ENCODE measurements at places on chromosomes 13 and 19.

DNA sequence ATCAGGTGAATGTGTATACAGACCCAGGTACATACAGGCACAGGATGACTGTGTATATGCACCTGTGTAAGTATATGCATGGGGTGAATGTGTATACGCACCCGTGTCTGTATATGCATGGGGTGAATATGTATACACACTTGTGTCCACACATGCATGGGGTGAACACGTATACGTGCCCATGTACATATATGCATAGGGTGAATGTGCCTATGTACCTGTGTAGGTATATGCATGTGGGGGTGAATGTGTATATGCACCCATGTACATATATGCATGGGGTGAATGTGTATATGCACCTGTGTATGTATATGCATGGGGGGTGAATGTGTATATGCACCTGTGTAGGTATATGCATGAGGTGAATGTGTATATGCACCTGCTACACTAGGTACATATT is 6.9 kb upstream of the ANGPTL8 start:
- DNase-seq: no peak

- DNase-seq: no peak
Observed at GRCh38 chr19:46107371-46107770, 17.1 kb downstream of the IGFL3 start.

GRCh38 chr13:82766732-82767321 is 1115.4 kb downstream of the SLITRK1 start:
- DNase-seq: peak; percentile 45

DNA sequence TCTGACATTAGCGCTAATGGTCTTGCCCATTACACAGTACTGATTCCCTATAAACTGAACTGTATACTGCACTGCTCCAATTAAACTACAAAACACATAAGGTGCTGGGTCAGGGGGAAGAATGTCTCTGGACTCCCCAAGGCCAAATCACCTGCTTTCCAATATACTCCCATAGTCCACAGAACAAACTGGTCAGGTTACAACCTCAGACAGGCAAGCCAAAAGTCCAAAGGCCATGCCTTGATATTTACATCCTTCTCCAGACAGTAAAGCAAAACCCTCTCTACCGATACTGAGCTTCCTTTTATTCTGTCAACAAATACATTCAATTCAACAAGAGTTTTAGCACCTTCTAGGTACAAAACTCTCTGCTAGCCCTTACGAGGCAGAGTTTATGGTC is 8.9 kb downstream of the ZNF541 start:
- DNase-seq: no peak

All from inflammatory macrophage (primary cell).